ENCODE measurements at places on chromosomes 11 and 22.

GRCh38 chr11:114211444-114212121, 84.6 kb upstream of the NNMT start:
- no peaks in the 10 kb centered on the region for H3K4me1 ChIP-seq
- H3K36me3 ChIP-seq, result no peaks in the 10 kb centered on the region
- no peak overlapping the region for H3K4me3 ChIP-seq
- no peak overlapping the region for H3K27ac ChIP-seq

- no peak for DNase-seq
- no peak overlapping the region for H3K27ac ChIP-seq
- H3K4me1 ChIP-seq, result no peaks in the 10 kb centered on the region
- no peak overlapping the region for H3K4me3 ChIP-seq
- H3K36me3 ChIP-seq, result no peaks in the 10 kb centered on the region
- H3K27me3 ChIP-seq, result no peaks in the 10 kb centered on the region
Observed at GRCh38 chr11:77770629-77771028, 49.9 kb downstream of the RSF1 start.

DNA sequence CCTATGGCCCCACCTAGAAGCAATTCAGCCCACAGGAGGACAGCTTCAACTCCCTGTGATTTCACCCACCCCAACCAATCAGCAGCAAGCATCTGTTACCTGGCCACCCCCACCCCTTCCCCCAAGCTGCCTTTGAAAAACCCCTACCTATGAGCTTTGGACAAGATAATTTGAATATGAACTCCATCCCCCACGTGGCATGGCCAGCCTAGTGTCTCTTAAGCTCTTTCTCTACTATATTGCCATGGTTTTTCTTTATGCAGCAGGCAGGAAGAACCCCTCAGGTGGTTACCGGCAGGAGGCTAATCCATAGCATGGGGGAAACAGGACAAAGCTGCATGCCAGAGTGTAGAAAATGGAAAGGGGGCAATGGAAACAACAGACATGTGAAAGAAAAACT, 29.0 kb downstream of the CTSC start:
- DNase-seq, result no peak
- peak overlapping the region; percentile 75 for H3K27ac ChIP-seq
- H3K36me3 ChIP-seq, result peaks cover 12% of the 10 kb centered on the region
- H3K27me3 ChIP-seq, result no peaks in the 10 kb centered on the region
- H3K4me1 ChIP-seq, result peaks cover 27% of the 10 kb centered on the region
- H3K4me3 ChIP-seq, result no peak overlapping the region

DNA sequence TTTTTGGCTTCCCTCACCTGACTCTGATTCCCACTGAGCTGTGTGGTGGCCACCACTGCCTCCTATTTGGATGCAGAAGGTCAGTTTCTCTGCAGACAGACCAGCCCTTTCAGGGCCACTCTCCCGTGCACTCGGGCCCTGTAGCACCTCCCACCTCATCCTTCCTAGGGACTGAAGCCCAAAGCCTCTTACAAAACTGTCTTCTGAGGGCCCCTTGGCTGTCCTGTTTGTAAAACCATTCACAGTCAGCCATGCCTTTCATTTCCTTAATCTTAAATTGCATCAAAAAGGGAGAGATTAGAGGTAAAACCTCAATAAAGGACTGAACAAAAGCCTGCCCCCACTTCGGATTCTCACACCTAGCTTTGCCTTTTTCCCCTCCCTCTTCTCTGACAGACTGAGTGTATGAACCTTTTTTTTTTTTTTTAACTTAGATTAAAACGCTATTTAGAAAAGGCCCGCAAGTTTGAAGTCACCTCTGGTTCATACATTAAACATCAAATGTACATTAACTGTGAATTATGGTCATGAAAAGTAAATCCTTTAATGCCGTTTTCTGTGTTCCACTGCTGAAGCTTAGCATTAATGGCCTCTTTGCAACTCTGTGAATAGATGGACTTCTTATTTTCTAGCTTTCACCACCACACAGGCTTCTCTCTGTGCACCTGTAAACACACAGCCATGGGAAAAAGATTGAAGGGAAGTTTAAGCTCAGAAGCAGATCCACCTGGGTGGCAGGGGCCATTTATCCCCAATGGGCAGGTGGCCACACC, 247.2 kb upstream of the CADM1 start:
- no peak overlapping the region for H3K4me3 ChIP-seq
- H3K27ac ChIP-seq, result no peak overlapping the region
- no peak for DNase-seq
- no peaks in the 10 kb centered on the region for H3K36me3 ChIP-seq
- peaks cover 5% of the 10 kb centered on the region for H3K27me3 ChIP-seq

DNA sequence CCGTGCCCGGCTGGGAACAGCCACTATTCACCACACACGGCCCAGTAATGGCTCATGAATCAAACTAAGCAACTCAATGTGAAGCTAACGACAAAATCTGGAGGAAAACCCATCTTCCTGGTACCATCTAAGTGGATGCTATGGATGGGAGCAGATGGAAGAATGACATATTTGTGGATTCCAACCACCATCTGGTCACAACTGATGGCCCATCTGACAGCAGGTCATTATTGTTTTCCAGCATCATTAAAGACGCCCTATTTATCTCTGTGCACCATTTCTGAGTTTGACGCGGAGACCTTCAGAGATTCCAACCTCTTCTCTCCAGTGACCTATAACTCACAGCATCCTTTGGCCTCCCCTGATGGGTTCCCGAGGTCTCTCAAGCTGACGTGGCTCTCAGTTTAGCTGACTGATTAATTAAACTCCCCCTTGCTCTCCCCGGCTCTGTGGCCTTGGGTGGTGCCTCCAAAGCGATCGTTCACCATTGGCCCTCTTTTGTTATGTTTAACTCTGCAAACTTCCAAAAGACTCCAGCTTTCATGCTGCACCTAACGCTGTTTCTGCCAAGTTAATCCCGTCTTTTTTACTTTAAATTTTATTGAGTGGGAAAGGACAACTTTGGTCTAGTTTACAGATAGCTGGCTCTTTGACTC, 1514.4 kb downstream of the BRD1 start:
- no peaks in the 10 kb centered on the region for H3K27me3 ChIP-seq
- no peaks in the 10 kb centered on the region for H3K36me3 ChIP-seq
- no peaks in the 10 kb centered on the region for H3K4me1 ChIP-seq
- H3K27ac ChIP-seq, result no peak overlapping the region

GRCh38 chr11:41943656-41944055, 484.2 kb upstream of the LRRC4C start:
- H3K27ac ChIP-seq, result no peak overlapping the region
- no peaks in the 10 kb centered on the region for H3K27me3 ChIP-seq
- H3K4me3 ChIP-seq, result no peak overlapping the region
- no peak for DNase-seq
- H3K4me1 ChIP-seq, result no peaks in the 10 kb centered on the region
- no peaks in the 10 kb centered on the region for H3K36me3 ChIP-seq

- H3K36me3 ChIP-seq, result no peaks in the 10 kb centered on the region
- no peak overlapping the region for H3K27ac ChIP-seq
- no peaks in the 10 kb centered on the region for H3K4me1 ChIP-seq
- DNase-seq, result no peak
- no peaks in the 10 kb centered on the region for H3K27me3 ChIP-seq
Observed at GRCh38 chr11:129291546-129291945, 84.1 kb upstream of the BARX2 start.

GRCh38 chr22:34102633-34103032, 182.4 kb upstream of the LARGE1 start:
- H3K27ac ChIP-seq, result no peak overlapping the region
- H3K4me1 ChIP-seq, result no peaks in the 10 kb centered on the region
- no peaks in the 10 kb centered on the region for H3K27me3 ChIP-seq

DNA sequence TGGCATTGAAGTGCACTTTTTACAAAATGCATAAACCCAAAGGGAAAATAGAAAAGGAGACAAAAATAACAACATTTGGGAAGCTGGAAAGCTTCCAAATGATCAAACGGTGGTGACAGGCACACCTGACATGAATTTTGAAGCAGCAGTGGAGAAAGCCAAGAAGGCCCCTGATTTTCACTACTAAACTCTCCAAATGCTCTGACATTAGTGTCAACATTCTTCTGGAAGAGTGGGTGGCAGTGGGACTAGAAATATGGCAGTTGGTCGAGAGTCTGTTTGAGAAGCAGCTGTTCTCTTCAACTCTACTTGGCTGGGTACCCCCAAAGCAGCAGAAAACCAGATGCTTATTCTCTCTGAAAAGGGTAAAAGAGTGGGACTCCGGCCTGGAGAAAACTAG, 12.3 kb upstream of the APOA5 start:
- H3K27ac ChIP-seq, result no peak overlapping the region
- no peak overlapping the region for H3K4me3 ChIP-seq
- no peak for DNase-seq

GRCh38 chr11:119262668-119263351, 54.1 kb downstream of the MCAM start:
- H3K4me3 ChIP-seq, result peak overlapping the region; percentile 52
- peak overlapping the region; percentile 83 for H3K27ac ChIP-seq
- no peaks in the 10 kb centered on the region for H3K27me3 ChIP-seq
- DNase-seq, result peak; percentile 63

- H3K4me1 ChIP-seq, result peaks cover 11% of the 10 kb centered on the region
- no peak for DNase-seq
- no peaks in the 10 kb centered on the region for H3K27me3 ChIP-seq
- H3K27ac ChIP-seq, result peak overlapping the region; percentile 88
- H3K36me3 ChIP-seq, result no peaks in the 10 kb centered on the region
- peak overlapping the region; percentile 82 for H3K4me3 ChIP-seq
Observed at GRCh38 chr22:23856721-23857605, 712 bp upstream of the SLC2A11 start.

DNA sequence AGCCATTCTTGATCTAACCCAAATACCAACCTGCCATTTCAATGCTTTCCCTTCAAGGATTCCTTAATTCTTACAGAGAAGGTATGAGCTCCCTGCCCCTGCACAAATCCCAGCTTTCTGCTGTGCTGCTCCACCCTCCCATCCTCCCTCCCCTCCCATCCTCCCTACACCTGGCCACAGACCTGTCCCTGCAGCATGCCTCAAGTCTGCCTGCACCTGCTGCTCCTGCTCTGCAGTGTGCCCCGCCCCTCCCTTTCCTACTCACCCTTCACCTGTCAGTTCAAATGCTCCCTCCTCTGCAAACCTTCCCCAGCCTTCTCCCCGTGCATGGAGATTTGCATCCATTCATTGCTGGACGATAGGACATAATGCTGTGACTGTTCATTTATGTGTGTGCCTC, 139.9 kb upstream of the NARS2 start:
- no peaks in the 10 kb centered on the region for H3K4me1 ChIP-seq
- no peak for DNase-seq
- no peaks in the 10 kb centered on the region for H3K27me3 ChIP-seq
- H3K4me3 ChIP-seq, result no peak overlapping the region
- H3K36me3 ChIP-seq, result no peaks in the 10 kb centered on the region
- no peak overlapping the region for H3K27ac ChIP-seq

DNA sequence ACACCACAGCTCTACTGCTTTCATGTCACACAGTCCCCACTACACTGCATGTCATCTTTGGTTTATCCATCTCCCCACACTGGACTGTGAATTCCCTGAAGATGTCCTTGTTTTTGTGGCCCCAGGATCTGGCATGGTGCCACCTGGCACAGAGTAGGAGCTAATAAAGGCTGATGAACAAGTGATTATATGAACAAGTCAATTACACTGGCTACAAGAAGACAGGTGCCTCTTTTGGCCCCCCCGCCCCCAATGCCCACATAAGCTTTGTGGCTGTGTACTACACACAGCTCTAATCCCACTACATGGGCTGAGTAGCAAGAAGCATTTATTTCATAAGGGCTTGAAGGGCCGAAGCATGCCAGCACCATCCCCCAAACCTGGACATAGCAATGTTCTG, 24.7 kb downstream of the PLEKHA7 start:
- peaks cover 12% of the 10 kb centered on the region for H3K4me1 ChIP-seq
- no peak for DNase-seq
- H3K27me3 ChIP-seq, result no peaks in the 10 kb centered on the region
- H3K36me3 ChIP-seq, result no peaks in the 10 kb centered on the region
- no peak overlapping the region for H3K4me3 ChIP-seq

- H3K27ac ChIP-seq, result no peak overlapping the region
- no peaks in the 10 kb centered on the region for H3K36me3 ChIP-seq
- H3K27me3 ChIP-seq, result 0 out of 2 replicates have a peak, but pooled peaks cover 2% of the 10 kb centered on the region
- DNase-seq, result no peak
Observed at GRCh38 chr11:11710556-11710955, 88.8 kb upstream of the GALNT18 start.

DNA sequence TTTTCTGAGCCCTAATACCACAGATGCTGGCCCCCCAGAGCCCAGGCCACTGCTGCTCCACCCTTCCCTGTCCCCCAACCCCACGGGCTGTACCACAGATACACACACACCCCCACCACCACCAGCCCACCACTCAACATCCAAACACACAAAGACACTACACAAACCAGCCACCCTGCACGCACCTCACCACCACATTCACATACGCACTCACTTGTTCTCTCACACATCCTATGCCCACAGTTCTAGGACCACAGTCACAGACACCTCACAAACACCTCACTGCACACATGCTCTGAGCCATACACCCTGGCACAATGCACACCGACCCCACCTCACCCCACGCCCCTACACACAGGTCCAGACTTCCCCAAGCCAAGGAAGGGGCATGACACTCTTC, 22.5 kb upstream of the OAF start:
- peaks cover 8% of the 10 kb centered on the region for H3K4me1 ChIP-seq
- no peak overlapping the region for H3K4me3 ChIP-seq
- no peak for DNase-seq
- H3K36me3 ChIP-seq, result no peaks in the 10 kb centered on the region
- no peak overlapping the region for H3K27ac ChIP-seq

- H3K27me3 ChIP-seq, result no peaks in the 10 kb centered on the region
- DNase-seq, result no peak
- no peaks in the 10 kb centered on the region for H3K36me3 ChIP-seq
- no peak overlapping the region for H3K4me3 ChIP-seq
- H3K27ac ChIP-seq, result no peak overlapping the region
Observed at GRCh38 chr11:12838463-12839123, 164.4 kb downstream of the TEAD1 start.

DNA sequence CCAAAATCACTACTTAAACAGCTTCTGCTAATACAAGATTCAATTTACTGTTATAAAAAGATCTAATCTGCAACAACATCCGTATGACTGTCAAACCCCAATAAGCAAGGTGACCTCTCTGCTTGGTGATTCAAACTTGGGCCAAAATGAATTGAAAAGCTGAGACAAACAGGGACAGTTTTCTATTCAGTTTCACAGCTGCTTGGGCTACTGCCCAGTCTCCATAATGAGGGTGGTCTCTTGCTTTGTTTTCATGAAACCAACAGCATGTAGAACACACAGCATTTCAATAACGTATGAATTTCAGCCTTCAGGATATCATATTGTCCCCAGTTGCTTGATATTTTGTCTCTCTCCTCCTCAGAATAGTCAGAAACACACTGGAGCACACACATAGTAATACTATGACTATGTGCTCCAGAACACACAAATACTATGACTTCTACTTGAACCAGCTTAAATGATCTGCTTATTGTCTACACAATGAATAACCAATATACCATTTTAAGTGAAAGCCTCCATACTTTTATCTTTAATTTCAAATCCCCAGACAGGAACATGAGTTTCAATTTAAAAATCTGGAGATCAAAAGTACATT, 285.0 kb downstream of the TTC28 start:
- H3K27me3 ChIP-seq, result no peaks in the 10 kb centered on the region
- no peak for DNase-seq
- H3K27ac ChIP-seq, result no peak overlapping the region
- H3K4me1 ChIP-seq, result no peaks in the 10 kb centered on the region
- no peak overlapping the region for H3K4me3 ChIP-seq

GRCh38 chr11:76634886-76635285, 35.7 kb downstream of the LRRC32 start:
- no peaks in the 10 kb centered on the region for H3K27me3 ChIP-seq
- H3K4me3 ChIP-seq, result no peak overlapping the region
- H3K27ac ChIP-seq, result no peak overlapping the region

Measured in GM12878 (cell line).